ENCODE measurements at places on chromosomes 6 and 20.

GRCh38 chr20:50009521-50010454, 27.0 kb downstream of the SNAI1 start:
- no peak for DNase-seq

- no peak for DNase-seq
Measured at GRCh38 chr6:23415819-23416427, 710.1 kb upstream of the NRSN1 start.

GRCh38 chr20:916125-916799, at the start of gene ANGPT4:
ANGPT4 (minus strand) TSS chr20:916334; CDS start chr20:916214, 120 bp downstream.
- no peak for DNase-seq

DNA sequence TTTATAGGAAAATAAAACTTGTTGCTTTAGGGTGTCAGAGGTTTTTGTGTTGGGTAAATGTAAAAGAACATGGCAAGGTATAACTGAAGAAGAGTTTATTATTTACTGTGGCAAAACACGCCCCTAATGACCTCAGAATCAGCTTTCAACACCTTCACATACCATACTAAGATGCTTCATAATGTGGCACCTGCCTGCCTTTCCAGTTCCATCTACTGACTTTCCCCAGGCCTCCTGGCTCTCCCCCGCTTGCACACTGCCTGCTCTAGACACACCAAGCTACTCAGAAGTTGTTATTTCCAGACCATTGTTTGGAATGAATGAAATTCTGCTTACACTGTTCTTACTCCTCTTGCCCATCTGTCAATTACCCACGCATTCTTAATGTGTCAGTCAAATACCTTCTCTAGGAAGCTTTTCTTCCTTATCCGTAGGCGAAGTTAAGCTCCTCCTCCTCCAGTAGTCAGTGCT, 1.8 kb downstream of the TIAM2 start:
- no peak for DNase-seq

- DNase-seq = no peak
Measured at GRCh38 chr20:30610751-30611150, 646.7 kb upstream of the DEFB115 start.

- no peak for DNase-seq
Measured at GRCh38 chr6:29553268-29554057, 6.1 kb downstream of the UBD start.

DNA sequence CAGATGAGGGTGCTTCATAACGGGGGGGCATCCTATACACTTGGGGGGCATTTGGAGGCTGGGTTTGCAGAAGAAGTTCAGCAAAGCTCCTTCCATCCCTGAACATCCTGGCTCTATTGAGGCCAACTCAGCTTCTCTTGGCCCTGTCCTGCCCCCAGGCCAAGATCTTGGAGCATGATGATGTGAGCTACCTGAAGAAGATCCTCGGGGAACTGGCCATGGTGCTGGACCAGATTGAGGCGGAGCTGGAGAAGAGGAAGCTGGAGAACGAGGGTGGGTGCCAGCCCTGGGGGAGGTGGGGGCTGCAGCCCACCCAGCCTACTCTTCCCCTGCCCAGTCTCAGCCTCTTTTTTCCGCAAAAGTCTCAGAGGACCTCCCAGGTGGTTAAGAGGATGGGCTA, 17.2 kb downstream of the GDAP1L1 start:
- DNase-seq = no peak

DNA sequence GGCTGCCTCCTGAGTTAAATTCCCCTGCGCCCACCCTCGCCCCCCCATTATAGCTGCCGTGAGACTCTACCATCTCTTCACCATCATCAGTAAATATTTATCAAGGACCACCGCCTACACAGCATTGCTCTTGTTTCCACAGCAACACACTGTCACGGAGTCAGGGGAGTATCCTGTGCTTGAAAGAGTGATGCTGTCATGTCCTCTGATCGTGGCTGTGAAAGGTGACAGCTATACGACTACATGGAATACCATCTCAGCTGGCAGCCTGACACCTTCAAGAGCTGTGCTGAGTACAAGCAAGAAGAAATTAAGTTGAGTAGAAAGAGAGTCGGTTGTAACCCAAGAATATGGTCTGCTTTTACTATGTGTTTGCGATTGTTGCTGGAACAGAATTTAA, 3.4 kb downstream of the PTPRT start:
- no peak for DNase-seq

GRCh38 chr20:32879538-32879937, 20.8 kb downstream of the EFCAB8 start:
- DNase-seq = no peak

DNA sequence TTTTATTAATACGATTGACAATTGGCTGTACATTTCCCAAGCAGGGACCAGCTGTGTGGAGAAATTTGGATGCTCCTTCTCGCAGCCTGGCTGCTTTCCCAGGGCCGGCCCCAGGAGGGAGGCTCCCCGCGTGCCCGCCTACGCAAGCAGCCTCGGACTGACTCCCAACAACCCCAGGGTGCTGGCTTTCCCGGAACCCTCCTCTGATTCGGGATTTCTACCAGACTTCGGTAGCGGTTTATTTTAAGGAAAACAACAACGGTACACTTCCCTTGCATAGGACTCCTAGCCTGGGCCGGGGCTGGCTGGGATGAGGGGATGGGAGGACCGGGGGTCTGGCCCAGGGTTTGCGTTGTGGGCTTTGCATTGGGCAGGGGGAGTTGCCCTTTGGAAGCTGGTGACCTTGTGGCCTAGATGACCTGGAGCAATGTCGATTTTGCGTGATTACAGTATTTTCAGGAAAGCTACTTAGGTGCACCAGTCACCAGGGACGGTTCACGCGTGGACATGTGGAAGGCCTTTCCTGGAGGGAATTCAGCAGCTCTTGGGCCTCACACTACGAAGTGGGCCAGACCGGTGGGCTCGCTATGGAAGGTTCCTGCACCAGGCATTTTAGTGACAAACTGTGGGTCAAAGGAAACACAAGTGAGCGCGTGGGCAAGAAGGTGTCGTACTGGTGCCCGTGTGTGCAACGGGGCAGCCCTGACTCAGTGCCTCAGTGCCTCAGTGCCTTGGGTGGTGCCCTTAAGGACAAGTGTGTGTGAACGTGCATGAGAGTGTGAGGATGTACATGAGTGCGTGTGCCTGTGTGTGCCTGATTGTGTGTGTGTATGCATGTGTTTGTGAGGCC, 20.7 kb upstream of the PHACTR3 start:
- DNase-seq = no peak

DNA sequence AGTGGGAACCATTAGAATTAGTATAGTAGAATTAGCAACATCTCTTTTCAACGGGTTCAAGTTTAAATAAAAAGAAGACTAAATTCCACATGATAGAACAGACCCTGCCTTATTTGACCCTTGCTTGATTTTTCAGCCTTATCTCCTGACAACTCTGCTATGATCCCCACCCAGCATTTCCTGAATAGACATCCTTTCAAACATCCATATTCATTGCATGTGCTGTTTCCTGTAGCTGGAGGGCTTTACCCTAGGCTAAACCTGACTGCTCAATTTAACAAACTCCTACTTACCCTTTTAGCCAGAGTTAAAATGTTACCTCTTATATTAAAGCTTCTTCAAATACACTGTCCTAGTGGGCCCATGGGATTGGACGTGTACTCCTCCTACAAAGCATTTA, 594.8 kb upstream of the ARID1B start:
- DNase-seq = no peak

- no peak for DNase-seq
Measured at GRCh38 chr20:5722927-5723326, 27.3 kb upstream of the SHLD1 start.

- DNase-seq = no peak
Measured at GRCh38 chr20:58268421-58268821, 40.0 kb upstream of the ANKRD60 start.

DNA sequence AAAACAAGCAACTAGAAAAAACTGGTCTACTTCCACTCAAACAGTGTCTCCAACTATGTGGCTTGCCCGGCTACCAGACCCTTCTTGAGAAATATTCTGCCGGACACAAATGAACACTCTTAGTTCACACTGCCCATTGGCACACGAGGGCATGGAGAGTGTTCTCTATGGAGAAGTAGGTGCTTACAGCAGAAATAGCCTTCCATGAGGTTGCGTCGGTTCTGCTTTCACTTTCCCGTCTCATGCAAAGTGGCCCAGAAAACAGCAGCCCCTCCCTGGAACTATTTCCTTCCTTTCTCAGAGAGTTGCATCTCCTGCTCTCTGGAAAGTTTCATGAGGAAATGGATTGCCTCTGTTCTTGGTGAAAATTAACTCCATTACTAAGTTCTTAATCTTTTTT, 9.5 kb upstream of the HLA-DOA start:
- DNase-seq = no peak

GRCh38 chr6:139964737-139965136, 590.3 kb upstream of the CITED2 start:
- DNase-seq = no peak

- peak; percentile 15 for DNase-seq
Measured at GRCh38 chr20:17624070-17624469, 54.2 kb downstream of the DSTN start.

GRCh38 chr20:44271915-44272663, 25.0 kb downstream of the GDAP1L1 start:
- DNase-seq = no peak

- DNase-seq = no peak
Measured at GRCh38 chr20:22470620-22471026, 113.7 kb downstream of the FOXA2 start.

DNA sequence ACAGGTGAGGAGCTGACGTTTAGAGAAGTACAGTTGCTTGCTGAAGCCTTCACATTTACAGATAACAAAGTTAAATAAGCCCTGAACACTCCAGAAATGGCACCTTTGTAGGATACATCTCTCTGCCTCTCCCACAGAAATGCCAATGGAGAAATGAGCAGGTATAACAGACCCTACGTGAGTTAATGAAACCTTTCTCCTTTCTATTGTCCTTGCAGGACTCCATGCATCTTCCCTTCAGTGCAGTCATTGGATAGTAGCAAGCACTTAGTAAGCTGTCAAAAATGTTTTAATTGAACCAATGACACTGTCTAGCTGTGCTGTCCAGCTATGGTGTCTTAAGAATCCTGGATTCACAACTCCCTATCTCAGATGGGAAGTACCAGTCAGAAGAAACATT, 8.1 kb upstream of the RRBP1 start:
- no peak for DNase-seq

DNA sequence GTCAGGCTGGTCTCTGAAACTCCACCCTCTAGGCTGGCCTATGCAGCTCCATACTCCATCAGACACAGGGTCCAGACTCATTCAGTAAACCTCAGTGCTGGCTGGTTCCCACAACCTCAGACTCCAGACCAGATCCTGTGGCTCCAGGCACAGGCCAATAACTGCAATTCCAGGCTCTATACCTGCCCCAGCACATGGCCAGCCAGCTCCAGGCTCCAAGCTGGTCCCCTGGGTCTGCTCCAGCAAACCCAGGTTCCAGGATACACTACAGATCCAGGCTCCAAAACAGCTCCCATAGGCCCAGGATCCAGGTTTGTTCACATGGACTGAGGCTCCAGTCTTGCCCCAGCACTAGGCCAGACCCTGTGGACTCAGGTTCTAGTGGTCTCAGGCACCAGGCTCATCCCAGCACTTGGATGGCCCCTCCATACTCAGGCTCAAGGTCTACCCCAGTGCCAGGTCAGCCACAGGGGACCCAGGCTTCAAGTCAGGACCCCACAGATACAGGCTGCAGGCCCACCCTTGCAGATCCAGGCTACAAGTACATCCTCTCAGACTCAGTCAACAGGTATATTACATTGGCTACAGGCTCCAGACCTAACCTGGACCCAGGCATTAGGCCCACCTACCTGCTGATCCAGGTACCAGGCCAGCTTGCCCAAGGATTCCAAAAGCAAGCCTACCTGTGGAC, 117.6 kb upstream of the TMEM170B start:
- DNase-seq = no peak

DNA sequence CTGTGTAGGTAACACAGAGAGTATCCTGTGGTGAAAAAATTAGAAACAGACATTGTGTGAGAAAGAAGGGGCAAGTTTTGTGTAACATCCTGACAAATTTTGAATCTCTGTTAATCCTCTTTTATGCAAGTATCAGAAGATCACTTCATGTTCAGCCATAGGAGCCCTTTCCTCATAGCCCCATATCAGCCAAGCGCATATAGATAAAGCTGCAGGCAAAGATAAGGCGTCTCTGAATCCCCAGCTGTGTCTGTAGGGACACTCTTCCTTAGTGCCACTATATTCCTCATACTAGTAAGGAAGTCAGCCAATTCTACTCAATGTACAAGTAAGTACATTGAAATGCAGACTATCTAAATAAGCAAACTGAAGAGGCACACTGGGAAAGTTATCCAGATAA, 22.3 kb downstream of the HTR1E start:
- no peak for DNase-seq

- no peak for DNase-seq
Measured at GRCh38 chr6:109039795-109040194, 54.9 kb downstream of the SESN1 start.

DNA sequence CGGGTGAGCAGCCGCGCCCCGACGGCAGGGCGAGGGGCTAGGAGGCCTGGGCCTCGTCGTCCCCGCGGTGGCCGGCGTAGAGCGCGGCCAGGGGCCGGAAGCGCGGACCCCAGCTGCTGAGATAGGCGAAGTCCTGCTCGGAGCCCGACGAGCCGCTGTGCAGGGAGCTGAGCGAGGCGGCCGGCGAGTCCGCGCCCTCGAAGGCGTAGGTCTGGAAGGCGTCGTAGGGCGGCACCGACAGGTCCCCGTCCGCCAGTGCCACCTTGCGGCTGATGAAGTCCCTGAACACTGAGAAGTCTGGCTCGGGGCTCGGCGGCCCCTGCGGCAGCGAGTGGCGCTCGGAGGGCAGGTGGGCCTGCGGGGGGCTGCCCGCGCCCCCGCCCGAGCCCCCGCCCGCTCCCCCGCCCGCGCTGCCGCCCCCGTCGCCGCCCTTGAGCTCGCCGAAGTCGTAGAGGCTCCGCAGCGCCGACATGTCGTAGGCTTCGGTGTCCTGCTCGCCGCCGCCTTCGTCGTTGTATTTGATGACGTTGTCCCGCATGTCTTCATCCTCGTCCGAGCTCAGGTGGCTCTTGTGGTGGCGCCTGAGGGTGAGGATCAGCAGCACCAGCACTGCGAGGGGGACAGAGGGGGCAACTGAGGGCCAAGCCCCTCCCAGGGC, 56.5 kb downstream of the CD40 start:
- DNase-seq = peak; percentile 59

DNA sequence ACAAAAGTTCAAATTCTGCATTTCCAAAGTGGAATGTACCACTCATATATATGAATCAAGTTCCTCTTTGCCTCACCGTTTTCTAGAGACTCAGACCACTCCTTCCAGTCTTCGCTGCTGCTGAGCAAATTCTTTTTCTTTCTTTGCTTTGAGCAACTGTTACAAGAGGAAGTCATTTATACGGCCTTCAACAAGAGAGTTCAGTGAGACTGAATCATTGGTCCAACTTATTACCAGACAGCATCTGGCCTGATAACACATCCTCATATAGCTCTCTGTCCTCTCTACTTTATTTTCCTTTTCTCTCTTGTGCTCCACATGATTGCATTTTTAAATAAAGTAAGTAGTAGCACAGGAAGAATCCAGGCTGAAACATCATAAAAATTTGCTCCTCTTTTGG, 652.7 kb downstream of the PHF3 start:
- no peak for DNase-seq

GRCh38 chr6:89254569-89254968, 37.4 kb upstream of the GABRR1 start:
- no peak for DNase-seq

GRCh38 chr6:99588618-99589289, 17.9 kb upstream of the PRDM13 start:
- DNase-seq = peak; percentile 63
